ENCODE measurements at places on chromosomes 11 and 22.

DNA sequence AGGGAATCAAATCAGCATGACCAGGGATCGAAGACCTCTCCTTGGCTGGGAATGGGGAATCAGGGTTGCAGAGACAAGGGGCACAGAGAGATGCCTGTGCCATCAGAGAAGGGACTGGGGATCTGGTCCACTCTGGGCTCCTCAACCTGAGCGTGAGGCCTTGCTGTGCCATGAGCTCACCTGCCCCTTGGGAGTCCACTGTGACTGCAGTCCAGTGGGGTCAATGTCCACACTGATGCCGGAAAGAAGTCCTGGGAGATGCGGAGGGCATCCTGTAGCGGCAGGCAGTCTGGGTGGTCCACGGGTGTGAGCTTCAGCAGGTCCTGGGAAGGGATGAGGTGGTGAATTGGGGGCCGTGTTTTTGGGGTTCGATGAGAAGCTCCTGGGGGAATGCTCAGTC is 7.3 kb upstream of the RGL4 start:
- no peak for DNase-seq

DNA sequence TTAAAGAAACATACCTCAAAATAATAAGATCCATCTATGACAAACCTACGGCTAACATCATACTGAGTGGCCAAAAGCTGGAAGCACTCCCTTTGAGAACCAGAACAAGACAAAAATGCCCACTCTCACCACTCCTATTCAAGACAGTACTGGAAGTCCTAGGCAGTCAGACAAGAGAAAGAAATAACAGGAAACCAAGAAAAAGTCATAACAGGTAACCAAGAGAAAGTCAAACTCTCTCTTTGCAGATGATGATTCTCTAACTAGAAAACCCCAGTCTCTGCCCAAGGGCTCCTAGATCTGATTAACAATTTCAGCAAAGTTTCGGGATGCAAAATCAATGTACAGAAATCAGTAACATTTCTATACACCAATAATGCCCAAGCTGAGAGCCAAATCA is 35.6 kb downstream of the TMEM123 start:
- no peak for DNase-seq

DNA sequence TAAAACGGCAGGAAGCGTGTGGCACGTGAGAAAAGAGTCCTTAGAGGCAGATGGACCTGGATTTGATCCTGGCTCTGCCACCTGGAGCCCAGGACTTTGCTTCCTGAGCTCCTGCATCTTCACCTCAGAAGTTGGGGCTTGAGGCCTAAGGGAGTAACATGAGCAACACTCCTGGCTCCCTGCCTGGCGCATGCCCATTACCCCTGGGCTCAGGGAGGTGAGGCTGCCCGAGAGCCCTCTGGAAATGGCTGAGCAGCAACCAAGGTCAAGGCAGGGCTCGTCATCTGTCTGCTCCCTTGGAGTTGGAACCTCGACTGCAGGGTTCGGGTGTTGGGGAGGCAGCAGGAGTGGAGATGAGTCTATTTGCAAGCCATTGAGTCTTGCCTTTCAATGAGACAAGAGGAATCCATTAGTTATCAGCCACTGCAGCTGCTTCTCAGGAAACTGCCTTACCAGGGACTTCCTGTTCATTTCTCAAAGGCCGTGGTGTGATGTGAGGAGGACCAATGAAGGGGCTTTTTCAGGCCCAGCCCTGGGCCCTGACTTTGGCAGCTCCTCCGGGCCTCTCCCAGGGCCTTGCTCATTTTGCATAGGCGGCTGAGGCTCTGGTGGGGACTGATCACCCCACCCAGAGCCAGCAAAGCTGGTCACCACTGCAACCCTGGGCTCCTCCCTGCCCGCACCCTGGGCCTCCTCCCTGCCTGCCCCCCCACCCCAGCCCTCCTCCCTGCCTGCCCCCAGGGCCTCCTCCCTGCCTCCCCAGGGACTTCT is 6.4 kb downstream of the FADS2 start:
- DNase-seq, result peak; percentile 65

DNA sequence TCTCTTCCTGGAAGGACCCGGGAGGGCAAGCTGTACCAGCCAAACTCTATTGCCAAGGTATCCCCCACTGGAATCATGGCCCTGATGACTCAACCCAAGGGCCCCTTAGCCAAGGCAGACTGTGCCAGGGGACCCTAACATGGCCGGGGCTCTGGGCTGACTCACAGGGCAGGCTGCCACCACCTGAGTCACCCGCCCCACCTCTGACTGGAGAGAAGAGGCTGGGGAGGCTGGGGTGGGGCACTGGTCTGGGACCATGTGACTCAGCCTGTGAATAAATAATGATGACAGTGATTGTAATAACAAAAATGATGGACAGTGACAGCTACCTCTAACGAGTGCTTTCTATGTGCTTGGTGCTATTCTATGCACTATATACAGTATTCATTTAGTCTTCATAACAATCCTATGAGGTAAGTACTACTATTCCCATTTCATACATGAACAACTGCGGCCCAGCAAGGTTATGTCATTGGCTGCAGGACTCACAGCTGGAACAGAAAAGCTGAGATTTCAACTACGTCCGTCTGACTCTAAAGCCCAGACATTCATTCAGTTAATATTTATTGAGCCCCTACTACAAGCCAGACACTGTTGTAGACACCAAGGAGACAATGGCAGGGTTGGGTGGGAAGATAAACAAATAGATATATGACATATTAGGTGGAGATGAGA is 84.2 kb downstream of the FBXO7 start:
- DNase-seq, result no peak

GRCh38 chr11:554428-555226 is 5.9 kb downstream of the LMNTD2 start:
- DNase-seq, result peak; percentile 40

GRCh38 chr11:117179048-117179999 is 781 bp downstream of the SIDT2 start:
- DNase-seq, result peak; percentile 32

- DNase-seq, result no peak
Measured at GRCh38 chr22:34886391-34886790, 179.6 kb upstream of the ISX start.

DNA sequence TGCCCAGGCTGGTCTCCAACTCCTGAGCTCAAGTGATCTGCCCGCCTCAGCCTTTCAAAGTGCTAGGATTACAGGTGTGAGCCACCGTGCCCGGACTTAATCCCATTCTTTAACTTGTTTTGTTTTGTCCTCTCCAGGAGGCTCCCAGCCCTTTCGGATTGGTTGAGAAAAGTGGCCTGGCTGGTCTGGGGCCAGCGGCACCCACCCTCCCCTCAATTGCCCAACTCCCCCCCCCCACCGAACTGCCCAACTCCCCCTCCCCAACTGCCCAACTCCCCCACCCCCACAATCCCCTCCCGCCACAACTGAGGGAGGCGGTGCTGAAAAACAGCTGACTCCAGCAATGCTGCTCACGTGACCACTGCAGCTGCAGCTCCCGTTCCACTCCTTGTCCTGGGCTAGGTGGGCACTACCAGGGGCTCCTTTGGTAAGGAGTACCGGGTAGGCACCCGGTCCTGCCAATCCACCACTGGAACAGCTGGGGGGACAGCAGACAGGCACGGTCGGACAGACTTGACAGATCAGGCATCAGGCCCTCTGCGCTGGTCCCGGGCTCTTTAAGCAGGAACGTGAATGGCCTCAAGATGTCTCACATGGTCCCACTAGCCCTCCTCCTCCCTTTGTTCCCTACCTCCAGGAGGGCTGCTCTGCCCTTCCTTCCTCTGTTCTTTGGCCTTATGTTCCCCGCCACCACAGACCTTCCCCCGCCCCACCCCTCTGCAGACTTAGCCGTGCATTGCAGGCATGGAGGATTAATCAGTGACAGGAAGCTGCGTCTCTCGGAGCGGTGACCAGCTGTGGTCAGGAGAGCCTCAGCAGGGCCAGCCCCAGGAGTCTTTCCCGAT is at the start of gene TCN2:
Gene TCN2 (plus strand): TSS at position 720 of the 845 bp plus-strand sequence. CDS start 158 bp downstream, outside the sequence.
- DNase-seq, result peak; percentile 63

GRCh38 chr11:37984991-37985390 is 1387.0 kb upstream of the RAG2 start:
- no peak for DNase-seq

- DNase-seq, result no peak
Measured at GRCh38 chr11:1258401-1259075, 35.7 kb downstream of the MUC5B start.

DNA sequence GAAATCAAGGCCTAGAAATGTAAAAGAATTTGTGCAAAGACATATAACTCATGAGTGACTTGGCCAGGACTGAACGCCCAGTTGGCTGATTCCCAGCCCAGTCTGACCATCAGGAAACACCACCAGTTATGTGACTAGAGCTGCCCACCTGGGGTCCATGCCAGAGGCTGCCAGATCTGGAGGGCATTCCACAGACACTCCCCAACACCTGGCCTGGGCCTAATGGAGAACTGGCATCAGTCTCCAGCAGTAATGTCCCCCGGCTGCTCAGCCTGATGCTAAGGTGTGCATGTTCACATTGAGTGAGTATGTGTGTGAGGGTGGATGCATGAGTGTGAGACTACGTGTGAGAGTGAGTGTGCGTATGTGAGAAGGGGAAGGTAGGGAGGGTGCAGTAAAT is 15.7 kb downstream of the PLAAT3 start:
- DNase-seq, result no peak

- DNase-seq, result no peak
Measured at GRCh38 chr11:86066657-86067008, 2.3 kb downstream of the PICALM start.

DNA sequence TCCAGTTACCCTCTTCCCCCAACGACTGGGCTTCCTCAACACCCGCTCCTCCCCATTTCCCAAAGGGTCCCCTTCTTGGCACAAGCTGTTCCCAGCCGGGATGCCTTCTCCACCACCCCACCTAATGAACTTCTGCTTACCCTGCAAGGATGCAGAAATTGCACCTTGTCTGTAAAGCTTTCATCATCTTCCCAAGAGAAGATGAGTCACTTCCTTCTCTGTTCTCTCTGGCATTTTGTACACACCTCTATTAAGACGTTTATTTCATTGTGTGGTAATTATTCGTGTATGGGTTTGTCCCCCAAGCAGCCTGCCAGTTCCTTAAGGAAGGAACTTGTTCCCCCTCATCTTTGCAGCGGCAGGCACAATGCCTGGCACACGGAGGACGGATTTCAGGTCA is 351.1 kb downstream of the CADM1 start:
- no peak for DNase-seq
